ENCODE measurements at places on chromosomes 1 and 21. TPM values are rescaled to one million over a fixed set of nuclear protein-coding genes. Genes with fewer than 3 reads are reported as not detected.

The DIO1 gene
- total RNA-seq = not detected

The TMEM82 gene
- total RNA-seq = not detected

The AMPD1 gene
- not detected for total RNA-seq

The ST6GALNAC5 gene
- total RNA-seq = not detected

GRCh38 chr1:117137281-117137855 lies 15.8 kb upstream of the TRIM45 start:
- DNase-seq = no peak

The CHAF1B gene
- total RNA-seq = 8.2 TPM

DNA sequence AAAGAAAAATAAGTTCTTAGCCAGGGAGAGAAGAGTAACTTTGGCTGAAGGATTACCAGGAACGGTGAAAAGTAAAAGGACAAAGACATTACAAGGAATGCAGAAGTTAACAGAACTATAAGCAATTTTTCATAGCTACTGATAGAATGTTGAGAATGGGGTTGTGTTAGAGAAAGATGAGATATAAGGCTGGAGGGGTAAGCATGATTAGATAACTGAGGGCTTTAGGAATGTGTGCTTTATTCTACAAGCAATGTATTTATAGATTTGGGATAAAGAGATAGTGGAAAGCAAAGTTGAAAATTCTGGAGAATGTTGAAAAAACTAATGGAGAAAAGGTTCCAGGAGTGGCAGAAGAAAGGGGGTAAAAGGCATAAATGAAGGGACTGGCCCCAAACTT lies 65.4 kb upstream of the PTCH2 start:
- no peak for DNase-seq
